LoVo (cell line): ENCODE measurements at places on chromosomes 3 and 15.

- DNase-seq: peak; percentile 98
These were observed at the start of gene WDR5B for GRCh38 chr3:122415762-122416654. Gene WDR5B (minus strand): TSS chr3:122416062. CDS start chr3:122415528, 534 bp downstream.

DNA sequence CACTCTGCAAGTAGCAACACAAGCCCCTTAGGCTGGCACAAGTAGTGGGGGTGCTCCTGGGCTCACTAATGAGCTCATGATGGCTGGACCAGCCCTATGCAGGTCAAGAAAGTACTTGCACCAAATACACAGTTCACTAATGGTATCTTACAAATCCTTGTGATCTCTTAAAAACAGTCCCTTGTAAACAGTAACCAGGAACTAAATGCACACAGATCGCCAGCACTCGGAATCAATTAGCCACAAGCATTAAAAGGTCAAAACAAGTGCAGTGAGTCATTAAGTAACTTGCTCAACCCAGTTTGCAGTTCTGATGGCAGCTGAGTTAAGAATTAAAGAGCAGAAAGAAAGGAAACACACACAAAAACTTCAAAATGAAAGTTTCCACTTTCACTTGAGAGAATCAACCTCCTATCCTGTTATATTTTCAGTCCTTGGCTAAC, 43.2 kb downstream of the ARHGEF3 start:
- peak; percentile 64 for DNase-seq

GRCh38 chr15:29571792-29572431, 250.4 kb downstream of the TJP1 start:
- peak; percentile 51 for DNase-seq

- DNase-seq: no peak
These were observed at the start of gene FES for GRCh38 chr15:90883976-90884718. Gene FES (plus strand): TSS chr15:90884504. CDS start chr15:90885046, 542 bp downstream.

DNA sequence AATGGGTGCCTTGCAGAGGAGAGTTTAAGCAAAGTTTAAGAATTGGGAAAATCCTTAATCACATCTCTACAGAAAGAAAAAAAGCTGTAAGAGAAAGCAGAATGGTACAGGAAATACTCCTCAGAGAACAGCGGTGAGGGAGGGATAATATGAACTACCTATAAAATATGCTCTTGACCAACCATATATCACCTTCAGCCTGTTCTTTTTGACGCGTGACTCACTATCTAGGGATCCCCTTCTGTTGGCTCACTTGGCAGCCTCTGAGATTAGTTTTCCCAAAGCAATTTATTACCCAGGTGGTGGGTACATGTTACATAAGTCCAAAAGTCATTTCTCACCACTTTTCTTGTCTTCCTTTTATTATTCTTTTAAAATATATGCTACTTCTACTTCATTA, 97.7 kb downstream of the CNTN6 start:
- no peak for DNase-seq

DNA sequence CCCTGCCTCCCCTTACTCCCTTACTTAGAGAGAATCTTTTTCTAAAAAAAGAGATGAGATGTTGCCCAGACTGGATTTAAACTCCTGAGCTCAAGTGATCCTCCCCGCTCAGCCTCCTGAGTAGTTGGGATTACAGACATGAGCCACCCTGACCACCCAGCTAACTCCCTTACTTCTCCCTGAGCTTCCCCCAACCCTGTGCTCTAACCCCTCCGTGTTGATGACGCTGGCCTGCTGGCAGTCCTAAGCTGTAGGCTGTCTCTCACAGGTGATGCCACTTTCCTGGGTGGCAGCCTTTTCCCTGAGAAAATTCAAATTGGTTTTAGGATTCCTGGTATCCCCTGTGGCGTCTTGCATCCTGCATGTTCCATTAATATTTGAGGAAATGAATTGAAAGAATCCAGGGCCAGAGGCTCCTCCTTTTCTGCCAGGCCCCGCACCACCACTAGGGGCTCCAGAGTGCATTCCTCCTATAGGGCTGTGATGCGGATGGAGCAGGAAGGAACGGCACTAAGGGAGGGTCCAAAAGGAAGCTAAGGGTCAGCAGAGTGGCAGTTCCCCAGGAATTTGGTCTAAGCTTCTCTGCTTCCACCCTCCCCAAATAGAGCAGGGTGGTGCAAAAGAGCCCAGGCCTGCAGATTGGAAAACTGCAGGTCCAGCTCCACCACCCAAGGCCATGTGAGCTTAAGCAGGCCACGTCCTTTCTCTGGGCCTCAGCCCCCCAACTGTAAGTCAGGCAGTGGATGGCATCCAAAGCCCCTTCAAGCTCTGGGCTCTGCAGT, 101.1 kb downstream of the DAPK2 start:
- peak; percentile 76 for DNase-seq

GRCh38 chr15:55937040-55937439, 56.4 kb downstream of the NEDD4 start:
- DNase-seq: no peak

GRCh38 chr3:23244324-23245041, 41.4 kb downstream of the UBE2E2 start:
- no peak for DNase-seq

- DNase-seq: no peak
These were observed 599.3 kb downstream of the PYDC2 start for GRCh38 chr3:192060160-192060781.

DNA sequence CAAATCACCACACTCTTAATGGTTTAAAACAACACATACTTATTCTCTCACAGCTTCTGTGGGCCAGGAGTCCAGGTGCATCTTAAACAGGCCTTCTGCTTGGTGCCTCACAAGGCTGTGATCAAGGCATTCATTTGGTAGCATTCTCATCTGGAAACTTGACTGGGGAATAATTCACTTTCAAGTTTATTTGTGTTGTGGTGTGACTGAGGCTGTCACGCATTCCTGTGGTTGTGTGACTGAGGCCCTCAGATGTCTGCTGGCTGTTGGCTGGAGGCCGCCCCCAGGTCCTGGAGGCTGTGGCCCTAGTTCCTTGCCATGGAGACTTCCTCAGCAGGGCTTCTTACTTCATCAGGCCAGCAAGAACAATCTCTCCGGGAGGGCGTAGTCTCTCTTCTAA, 16.9 kb upstream of the FAM3D start:
- peak; percentile 72 for DNase-seq

DNA sequence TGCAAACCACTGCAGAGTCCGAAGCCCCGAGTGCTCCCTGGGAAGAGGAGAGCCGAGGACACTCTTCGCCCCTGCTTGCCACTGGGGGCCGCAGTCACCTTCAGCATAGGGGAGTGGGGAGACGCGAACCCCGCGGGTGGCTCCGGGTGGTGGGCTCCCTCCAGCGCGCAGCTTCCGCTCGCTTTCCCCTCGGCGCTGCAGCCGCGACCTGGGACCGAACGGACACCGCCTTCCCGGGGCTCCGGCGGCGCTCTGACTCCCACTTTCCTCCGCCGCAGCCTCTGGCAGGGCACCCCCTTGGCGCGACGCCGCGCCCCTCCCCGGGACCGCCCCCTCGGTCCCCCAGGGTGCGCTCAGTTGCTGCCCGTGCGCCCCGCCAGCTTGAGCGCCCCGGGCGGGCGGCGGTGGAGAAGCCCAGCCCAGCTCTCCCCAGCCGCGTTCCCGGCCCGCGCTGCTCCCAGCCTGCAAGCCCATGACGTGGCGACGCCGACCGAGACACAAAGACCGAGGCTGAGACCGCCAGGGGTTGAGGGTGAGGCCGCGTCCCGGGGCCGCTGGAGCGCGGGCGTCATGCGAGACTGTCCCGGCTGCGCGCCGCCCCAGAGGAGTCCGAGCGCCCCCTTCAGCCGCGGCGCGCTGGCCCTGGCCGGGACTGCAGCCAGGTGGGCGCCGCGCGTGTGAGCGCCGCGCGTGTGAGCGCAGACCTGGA, at the start of gene MINAR1:
Gene MINAR1, plus strand, starts transcription at position 701 of the 709 bp plus-strand sequence. CDS start 23,812 bp downstream, outside the sequence.
- no peak for DNase-seq

GRCh38 chr3:100602506-100603444, 6.6 kb upstream of the ADGRG7 start:
- DNase-seq: peak; percentile 46

DNA sequence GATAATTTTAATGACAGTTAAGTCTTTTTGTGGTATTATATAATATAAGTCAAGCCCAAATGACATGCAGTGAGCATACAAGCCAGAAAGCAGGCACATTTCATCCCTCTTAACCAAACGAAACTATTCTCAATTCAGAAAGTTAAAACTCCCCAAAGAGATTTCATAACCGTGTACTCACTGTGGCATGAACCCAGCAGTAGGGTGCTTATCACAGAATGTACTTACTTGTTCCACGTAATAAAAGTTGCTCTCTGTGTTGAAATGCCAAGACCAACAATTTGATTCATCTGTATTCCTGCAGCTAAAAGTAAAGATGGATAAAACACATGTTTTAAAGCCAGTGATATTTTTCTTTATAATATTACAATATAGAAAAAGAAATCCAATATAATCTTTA, 12.1 kb downstream of the GK5 start:
- no peak for DNase-seq

DNA sequence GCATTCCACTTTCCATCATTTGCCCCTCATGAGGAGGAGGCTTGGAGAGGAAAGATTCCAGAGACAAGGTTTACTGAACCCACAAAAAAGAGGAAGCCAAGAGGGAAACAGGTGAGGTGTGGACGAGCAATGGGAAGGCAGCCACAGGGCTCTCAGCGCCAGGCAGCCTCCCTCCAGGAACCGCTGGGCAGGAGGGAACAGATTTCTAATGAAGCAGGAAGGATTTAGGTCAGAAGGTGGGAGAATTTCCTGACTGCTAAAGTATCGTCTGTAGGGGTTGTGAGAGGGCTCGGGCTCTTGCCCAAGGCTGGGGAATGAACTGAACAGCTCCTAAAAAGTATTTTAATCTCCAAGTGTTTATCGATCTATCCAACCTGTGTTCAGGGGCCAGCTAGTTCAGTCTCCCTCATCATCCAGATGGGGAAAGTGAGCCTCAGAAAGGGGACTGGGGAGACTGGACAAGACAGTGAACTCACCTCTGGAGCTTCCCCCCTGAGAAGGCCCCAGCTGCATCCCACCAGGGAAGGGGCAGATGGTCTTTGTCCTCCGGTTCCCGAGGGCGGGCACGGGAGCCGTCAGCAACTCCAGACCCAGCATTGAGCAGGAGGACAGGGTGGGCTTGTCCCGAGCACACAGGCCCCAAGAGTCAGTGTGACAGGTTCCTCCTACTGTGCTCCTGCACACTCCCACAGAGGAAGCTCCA, 10.5 kb downstream of the LOXL1 start:
- no peak for DNase-seq

- no peak for DNase-seq
These were observed 167.5 kb downstream of the ADAMTS9 start for GRCh38 chr3:64520334-64520733.

- no peak for DNase-seq
These were observed 16.9 kb upstream of the NLGN1 start for GRCh38 chr3:173380681-173381080.

- no peak for DNase-seq
These were observed 20.9 kb downstream of the RAD54L2 start for GRCh38 chr3:51559411-51559888.

DNA sequence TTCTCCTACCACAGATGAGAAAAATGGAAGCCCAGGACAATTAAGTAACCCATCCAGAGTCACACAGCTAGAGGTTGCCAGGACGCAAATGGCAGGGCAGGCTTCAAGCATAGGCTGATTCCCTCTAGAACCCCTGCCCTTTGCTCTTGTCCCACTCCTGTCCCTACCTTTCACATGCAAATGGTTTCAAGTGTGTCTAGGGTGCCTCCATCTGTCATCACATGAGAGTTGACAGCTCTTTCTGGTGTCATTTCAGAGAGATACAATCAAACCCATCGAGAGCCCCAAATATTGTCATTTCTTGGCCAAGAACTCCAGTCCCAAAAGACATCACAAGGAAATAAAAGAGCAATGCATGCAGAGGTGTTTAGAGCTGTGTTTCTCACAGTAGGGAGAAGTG, 23.7 kb downstream of the CCDC12 start:
- no peak for DNase-seq

DNA sequence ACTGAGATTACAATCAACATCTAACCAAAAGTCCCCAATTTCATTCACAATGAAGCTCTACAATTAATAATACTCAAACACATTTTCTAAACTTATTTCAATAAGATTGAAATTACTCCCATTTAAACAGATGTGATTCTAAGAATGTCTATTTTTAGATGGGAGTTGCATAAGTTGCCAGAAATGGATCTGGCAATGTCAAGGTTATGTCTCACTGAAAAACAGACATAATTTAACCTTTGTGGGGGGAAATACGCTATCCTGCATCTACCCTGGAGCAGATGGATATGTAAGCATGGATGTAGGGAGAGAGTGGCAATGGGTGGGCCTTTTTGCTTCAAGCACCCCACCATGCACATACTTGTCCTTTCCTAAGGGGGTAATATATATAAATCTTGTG, 6.7 kb upstream of the EIF1B start:
- DNase-seq: no peak

DNA sequence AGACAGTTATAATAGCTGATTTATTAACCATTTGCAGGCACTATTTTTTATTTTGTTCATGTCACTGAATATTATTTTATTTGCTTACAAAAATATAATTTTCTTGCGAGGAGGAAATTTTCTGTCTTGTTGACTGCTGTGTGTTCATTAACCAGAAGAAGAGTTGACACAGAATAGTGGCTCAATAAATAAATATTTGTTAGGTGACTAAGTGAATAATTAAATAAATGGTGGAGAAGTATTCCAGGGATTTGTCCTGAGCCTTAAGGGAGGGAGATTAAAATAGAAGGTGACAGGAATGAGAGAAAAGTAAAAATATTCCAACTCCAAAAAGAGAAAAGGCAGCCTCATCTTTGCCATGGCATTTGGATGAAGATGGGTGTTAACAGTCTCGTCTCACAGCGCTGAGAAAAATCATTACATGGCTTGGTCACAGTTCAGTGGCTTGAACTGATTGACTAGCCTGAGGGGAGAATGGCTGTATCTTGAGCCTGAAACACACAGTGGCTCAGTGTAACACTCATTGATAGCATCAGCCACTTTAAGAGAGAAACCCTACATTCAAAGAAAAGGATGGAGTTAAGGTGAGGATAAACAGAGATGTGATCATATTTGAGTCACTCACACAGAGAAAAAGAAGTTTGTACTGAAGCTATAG, 449.9 kb upstream of the NAALADL2 start:
- DNase-seq: no peak

GRCh38 chr3:54780336-54780735, 147.5 kb downstream of the LRTM1 start:
- DNase-seq: no peak

- no peak for DNase-seq
These were observed 23.7 kb upstream of the FBXL22 start for GRCh38 chr15:63573533-63573932.

DNA sequence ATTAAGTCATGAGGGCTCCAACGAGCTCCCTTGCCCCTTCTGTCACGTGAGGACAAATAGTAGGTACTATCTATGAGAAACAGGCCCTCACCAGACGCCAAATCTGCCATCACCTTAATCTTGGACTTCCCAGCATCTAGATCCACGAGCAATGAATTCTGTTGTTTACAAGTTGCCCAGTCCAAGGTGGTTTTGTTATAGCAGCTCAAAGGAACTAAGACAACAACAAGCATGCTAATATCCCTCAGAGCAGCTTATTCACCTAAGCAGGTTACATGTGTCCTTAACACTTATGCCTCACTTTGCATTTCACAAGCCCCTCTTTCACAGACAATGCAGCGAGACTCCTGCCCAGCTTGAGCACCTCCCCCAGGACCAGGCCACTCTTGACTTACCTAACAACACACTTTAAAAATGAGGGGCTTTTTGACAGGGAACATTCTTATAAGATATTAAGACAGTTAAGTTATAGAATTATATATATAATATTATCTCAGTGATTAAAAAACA, 219.5 kb downstream of the PLCH1 start:
- no peak for DNase-seq

- DNase-seq: no peak
These were observed 1.3 kb downstream of the ADAMTS9 start for GRCh38 chr3:64686446-64686908.
